ENCODE measurements at places on chromosomes 4 and X. TPM values are rescaled to one million over a fixed set of nuclear protein-coding genes. Genes with fewer than 3 reads are reported as not detected.

Gene ITGB1BP2
- polyA plus RNA-seq, result 0.90 TPM

Gene SPATA4
- 1.8 TPM for polyA plus RNA-seq

Gene MORC4
- polyA plus RNA-seq, result 21.9 TPM

Gene CT45A5
- not detected for polyA plus RNA-seq

Gene COL25A1
- polyA plus RNA-seq, result 17.1 TPM

Gene PRKG2
- 0.79 TPM for polyA plus RNA-seq

Gene ADH1A
- 1.5 TPM for polyA plus RNA-seq

Gene SPINK2
- not detected for polyA plus RNA-seq

GRCh38 chr4:164512124-164512523 is 241.8 kb upstream of the SMIM31 start:
- no peak for DNase-seq

DNA sequence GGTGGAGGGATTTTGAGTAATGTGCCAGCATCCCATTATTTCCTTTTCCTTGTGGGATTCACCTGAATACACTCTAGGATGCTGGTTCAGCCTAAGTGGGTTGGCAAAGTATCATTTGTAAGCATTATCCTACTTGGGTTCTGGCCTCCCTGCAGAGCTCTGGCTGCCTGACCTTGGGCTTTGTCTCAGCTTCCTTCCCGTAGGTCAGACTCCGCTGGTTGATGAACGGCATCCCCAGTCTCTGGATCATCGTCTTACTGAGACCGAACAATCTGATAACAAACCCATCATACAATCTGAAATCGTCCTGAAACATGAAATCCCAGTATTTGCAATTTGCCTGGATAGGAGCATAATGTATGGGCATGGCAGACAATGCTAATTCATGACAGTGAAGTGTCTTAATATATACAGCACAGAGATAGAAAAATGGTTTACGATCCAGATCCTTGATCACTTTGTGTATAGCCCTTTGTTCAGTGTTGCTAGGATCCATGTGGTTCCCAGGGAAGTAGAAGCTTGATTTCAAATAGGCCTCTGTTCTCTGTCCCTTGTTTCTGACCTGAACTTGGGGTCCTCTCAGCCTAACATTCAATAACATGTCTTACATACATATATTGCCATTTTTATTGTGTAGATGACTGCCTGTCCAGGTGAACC is 5.5 kb downstream of the MID2 start:
- DNase-seq, result no peak

DNA sequence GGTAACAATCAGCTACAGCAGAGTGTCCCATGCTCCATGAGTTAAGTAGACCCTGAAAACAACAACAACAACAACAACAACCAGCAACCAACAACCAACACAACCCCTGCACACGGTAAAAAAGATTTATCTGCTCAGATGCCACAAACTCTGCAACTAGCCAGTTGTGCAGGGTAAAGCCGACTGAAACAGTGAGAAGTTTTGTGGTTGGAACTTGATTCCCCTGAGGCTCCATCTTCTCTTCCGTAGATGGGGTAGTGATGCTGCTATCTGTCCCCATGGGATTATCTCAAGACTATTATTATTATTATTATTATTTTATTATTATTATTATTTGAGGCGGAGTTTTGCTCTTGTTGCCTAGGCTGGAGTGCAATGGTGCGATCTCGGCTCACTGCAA is 50.6 kb upstream of the RAPGEF2 start:
- no peak for DNase-seq

DNA sequence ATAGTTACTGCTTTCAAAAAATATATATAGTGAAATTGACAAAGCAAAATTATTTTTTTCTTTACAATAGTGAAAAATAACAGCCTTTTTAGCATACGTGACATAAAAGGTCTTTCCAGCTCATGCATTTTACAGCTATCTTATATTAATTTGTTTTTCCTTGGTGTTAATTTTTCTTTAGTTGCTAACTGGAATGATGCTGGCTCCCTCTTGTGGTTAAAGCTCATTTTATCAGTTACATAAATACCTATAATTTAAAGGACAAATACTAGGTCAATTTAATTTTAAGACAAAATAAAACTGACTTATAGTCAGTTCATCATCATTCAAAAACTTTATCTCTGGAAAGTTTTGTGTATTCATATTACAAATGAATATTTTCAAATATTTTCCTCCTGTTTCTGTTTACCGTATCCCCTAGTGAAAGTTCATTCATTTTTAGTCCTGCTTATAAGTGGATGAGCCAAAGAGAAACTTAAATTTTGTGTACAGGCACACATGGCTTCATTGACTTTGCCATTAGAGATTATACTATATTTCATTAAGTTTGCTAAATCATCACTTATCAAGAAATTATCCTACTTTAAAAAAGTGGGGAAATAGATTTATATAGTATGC is 9.9 kb upstream of the ANAPC4 start:
- no peak for DNase-seq

GRCh38 chr4:117467404-117467803 is 382.0 kb upstream of the TRAM1L1 start:
- no peak for DNase-seq

GRCh38 chr4:31715302-31715701 is 995.1 kb downstream of the PCDH7 start:
- no peak for DNase-seq

DNA sequence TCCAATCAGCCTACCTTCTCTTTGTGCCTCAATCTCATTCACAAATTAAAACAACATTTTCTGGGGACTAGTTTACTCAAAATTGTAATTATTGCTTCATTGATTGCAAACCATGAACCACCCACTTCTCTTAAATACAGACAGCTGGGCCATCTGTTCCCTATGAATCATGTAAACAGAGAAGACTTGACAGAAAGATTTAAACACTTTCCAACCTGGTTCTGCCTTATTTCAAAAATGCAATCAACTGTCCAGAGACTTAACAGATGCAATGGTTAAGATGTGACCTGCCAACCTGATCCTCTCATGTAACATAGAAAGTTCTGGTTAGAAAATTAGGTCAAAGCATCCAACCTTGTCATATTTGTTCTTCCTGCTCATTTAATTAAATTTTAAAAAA is 20.8 kb upstream of the SERTM2 start:
- no peak for DNase-seq

GRCh38 chr4:164955107-164955805 is 22.2 kb downstream of the TRIM61 start:
- no peak for DNase-seq

GRCh38 chrX:120549483-120550452 is 11.0 kb downstream of the CUL4B start:
- DNase-seq, result no peak

GRCh38 chr4:27702730-27703431 is 842.2 kb downstream of the STIM2 start:
- DNase-seq, result no peak

GRCh38 chrX:38268011-38268410 is 47.3 kb upstream of the SRPX start:
- no peak for DNase-seq

- DNase-seq, result no peak
These were observed 164.3 kb downstream of the PDHA2 start for GRCh38 chr4:96003951-96004740.

DNA sequence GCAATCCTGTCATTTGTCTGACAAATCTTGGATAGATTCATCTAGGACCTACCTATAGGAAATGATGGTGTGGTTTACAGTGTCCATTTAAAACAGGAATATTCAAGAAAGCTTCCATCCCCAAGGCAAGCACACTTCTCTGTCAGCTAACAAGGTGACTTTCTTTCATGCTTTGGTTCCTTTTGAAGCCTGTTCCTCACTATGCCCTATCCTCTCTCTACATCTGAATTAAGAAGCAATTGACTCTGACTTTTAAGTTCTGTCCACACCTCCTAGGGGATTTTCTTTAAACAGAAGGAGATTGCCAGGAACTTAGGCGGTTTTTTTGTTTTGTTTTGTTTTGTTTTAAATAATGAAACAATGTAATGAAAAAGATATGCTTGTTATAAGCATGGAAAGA is 1181.4 kb upstream of the TENM3 start:
- DNase-seq, result no peak

DNA sequence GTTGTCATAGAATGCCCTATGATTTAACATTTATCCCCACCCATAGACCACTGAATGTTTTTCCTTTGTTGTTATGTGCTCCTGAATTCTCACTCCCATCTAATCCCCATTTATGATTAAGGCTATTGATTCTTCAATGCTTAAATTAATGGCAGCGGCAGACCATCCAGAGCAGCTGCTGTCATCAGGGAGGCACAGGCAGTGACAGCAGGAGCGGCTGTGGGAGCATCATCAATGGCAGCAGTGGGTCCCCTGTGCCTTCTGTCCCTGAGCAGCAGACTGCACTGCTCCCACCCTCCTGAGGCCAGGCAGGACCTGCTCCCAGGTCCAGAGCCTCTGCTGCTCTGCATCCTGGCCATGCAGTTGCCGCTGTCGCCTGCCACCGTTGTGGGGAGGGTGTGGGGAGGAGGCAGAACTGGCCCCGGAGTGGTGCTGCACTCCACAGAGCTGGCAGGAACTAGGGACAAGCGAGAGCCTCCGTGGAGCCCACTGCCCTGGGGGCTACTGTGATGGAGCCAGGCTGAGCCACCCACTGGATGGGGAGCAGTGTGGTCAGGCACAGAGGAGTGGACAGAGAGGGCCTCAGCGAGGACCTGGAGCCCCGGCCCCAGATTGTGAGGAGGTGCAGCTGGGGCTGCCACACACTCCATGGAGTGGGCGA is 29.0 kb downstream of the NAA11 start:
- no peak for DNase-seq

All from left renal cortex interstitium (tissue), 4 donors.